Aorta (tissue), 5 donors: ENCODE measurements at places on chromosomes 12 and 14. TPM values are rescaled to one million over a fixed set of nuclear protein-coding genes. Genes with fewer than 3 reads are reported as not detected.

The CDCA3 gene
- total RNA-seq, result 2.1 TPM

The OAS2 gene
- total RNA-seq, result 12.6 TPM

The NYNRIN gene
- 31.6 TPM for total RNA-seq

GRCh38 chr14:71408362-71409030 lies 501.2 kb downstream of the PCNX1 start:
- H3K4me3 ChIP-seq, result no peak overlapping the region
- H3K4me1 ChIP-seq, result peaks cover 10% of the 10 kb centered on the region
- no peaks in the 10 kb centered on the region for H3K27me3 ChIP-seq
- H3K27ac ChIP-seq, result no peak overlapping the region
- H3K36me3 ChIP-seq, result no peaks in the 10 kb centered on the region

DNA sequence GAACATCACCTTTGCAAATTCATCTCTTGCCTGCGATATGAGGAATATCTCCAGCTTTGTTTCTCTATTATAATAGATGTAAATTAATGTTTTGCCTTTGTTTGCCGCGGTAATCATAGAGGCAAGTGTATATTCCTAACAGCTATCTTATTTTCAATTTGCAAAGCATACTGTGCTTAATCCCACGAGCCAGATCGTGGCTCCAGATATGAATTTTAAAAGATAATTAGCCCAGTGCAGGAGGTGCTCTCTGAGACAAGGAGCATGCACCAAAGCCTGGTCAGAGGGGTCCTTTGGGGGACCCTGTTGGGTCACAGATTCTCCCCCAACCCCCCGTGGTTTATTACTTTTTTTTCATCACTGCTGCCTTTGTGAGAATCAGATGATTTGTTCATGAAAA lies 1087.5 kb downstream of the BCL11B start:
- no peak overlapping the region for H3K27ac ChIP-seq
- no peaks in the 10 kb centered on the region for H3K4me1 ChIP-seq
- no peak for DNase-seq
- H3K27me3 ChIP-seq, result no peaks in the 10 kb centered on the region
- no peaks in the 10 kb centered on the region for H3K36me3 ChIP-seq
- H3K4me3 ChIP-seq, result no peak overlapping the region

DNA sequence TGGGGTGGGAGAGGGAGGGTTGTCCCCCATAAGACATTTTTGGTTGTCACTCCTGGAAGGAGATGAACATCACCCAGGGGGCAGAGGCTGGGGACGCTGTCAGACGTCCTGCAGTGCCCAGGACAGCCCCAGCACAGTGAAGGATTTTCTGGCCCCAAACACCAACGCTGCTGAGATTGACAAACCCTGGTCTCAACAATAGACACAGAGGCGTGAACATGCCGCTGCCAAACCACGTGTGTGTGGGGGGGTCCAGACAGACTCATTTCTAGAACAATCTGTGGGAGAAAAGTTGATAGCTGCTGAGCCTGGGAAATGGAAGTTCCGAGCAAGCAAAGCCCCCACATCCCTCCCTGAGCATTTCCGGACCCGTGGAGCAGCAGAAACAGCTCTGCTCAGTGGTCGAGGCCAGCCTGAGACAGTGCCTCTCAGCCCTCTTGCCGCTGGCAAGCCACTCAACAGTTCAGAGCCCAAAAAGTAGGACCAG lies 43.8 kb upstream of the CLMN start:
- DNase-seq, result no peak
- H3K36me3 ChIP-seq, result no peaks in the 10 kb centered on the region
- no peaks in the 10 kb centered on the region for H3K27me3 ChIP-seq
- H3K27ac ChIP-seq, result no peak overlapping the region
